ENCODE measurements at places on chromosomes 3 and 15. TPM values are rescaled to one million over a fixed set of nuclear protein-coding genes. Genes with fewer than 3 reads are reported as not detected.

DNA sequence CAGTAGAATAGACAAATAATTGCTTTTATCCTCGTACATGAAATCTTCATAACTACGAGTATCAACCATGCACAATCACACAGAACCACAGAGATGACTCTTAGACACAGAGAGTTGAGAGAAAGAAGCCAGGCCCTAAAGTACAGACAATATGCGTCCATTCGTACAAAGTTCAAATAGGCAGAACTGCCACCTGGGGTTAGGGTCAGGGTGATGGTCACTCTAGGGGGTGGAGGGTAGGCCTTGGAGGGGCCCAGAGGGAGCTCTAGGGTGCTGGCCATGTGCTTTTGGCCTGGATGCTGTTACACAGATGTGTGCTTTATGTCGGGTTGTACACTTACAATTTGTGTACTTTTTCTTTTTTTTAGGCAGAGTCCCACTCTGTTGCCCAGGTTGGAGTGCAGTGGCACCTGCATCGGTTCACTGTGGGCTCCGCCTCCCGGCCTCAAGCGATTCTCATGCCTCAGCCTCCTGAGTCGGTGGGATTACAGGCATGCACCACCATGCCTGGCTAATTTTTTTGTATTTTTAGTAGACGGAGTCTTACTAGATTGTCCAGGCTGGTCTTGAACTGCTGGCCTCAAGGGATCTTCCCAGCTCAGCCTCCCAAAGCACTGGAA is 65.9 kb upstream of the KLF13 start:
- no peak for DNase-seq
- no peaks in the 10 kb centered on the region for H3K27me3 ChIP-seq
- H3K4me3 ChIP-seq: no peak overlapping the region
- no peaks in the 10 kb centered on the region for H3K4me1 ChIP-seq
- no peak overlapping the region for H3K27ac ChIP-seq

DNA sequence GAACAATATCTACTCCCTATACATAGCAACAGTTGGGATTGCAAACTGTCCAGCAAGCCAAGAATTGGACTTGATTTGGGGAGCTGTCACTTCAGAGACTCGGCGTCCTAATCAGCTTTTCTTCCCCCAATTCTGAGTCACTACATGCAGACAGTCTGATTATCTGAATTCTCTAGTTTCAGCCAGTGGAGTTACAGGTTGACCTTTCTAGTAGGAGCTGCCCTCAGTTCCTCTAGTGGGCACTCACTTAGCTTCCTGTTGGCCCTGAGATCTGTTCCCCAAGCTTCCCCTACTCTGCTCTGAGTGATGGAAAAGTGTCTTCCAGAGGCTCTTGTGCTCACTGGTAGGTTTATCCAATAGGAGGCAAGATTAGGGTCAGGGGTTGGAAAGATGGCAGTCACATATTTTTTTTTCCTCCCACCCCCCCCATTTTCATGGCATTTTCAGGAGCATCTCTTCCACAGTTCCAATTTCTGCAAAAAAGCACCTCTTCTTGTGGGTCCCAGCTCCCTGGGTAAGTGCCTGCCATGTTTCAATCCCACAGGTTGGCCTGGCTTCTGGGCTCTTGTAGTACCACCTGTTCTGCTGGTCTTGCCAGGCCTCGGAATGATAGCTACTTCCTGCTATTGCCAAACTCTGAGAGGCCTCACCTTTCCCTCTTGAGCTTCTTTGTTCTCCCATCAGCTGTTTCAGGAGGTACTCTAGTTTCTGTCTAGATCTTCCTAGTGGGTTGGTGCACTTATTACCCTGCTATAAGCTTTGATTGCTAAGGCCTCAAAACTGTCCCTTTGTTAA is 182.2 kb downstream of the RAP2B start:
- H3K4me3 ChIP-seq: no peak overlapping the region
- no peak overlapping the region for H3K27ac ChIP-seq
- H3K27me3 ChIP-seq: no peaks in the 10 kb centered on the region
- H3K36me3 ChIP-seq: no peaks in the 10 kb centered on the region
- no peaks in the 10 kb centered on the region for H3K4me1 ChIP-seq

- H3K27me3 ChIP-seq: no peaks in the 10 kb centered on the region
- H3K36me3 ChIP-seq: peaks cover 26% of the 10 kb centered on the region
- H3K4me1 ChIP-seq: no peaks in the 10 kb centered on the region
- H3K4me3 ChIP-seq: no peak overlapping the region
These were observed 145.4 kb downstream of the KLHL25 start for GRCh38 chr15:85649372-85649771.

- peaks cover 6% of the 10 kb centered on the region for H3K36me3 ChIP-seq
- H3K4me3 ChIP-seq: no peak overlapping the region
- peaks cover 13% of the 10 kb centered on the region for H3K4me1 ChIP-seq
- DNase-seq: no peak
- H3K27me3 ChIP-seq: no peaks in the 10 kb centered on the region
- peak overlapping the region; percentile 74 for H3K27ac ChIP-seq
These were observed 33.5 kb upstream of the ACKR4 start for GRCh38 chr3:132563420-132564069.

Gene WNT7A
- not detected for total RNA-seq
